ENCODE measurements at places on chromosomes 12 and 14. TPM values are rescaled to one million over a fixed set of nuclear protein-coding genes. Genes with fewer than 3 reads are reported as not detected.

The CPSF2 gene
- 15.5 TPM for polyA plus RNA-seq

The TAS2R13 gene
- not detected for polyA plus RNA-seq

The GRIP1 gene
- 2.1 TPM for polyA plus RNA-seq

The SLC5A8 gene
- polyA plus RNA-seq: not detected

The CABP1 gene
- polyA plus RNA-seq: 10.4 TPM

The DPPA3 gene
- polyA plus RNA-seq: not detected

The PDZRN4 gene
- polyA plus RNA-seq: 26.5 TPM

The TUBA1A gene
- polyA plus RNA-seq: 683 TPM

The GPR132 gene
- 1.3 TPM for polyA plus RNA-seq

The ERP27 gene
- polyA plus RNA-seq: 1.8 TPM
